Activated T-cell treated with anti-CD3 and anti-CD28 coated beads for 24 hours (primary cell): ENCODE measurements at places on chromosomes 3 and 15.
A peak's percentile ranks its signal among the peaks of the same experiment; 100 is the strongest.

- peak; percentile 4 for DNase-seq
Measured at GRCh38 chr3:146218880-146219866, 31.7 kb downstream of the PLSCR4 start.

GRCh38 chr15:31446546-31446945 lies 119.9 kb downstream of the KLF13 start:
- no peak for DNase-seq

GRCh38 chr3:141308588-141309218 lies 59.6 kb upstream of the ZBTB38 start:
- no peak for DNase-seq

DNA sequence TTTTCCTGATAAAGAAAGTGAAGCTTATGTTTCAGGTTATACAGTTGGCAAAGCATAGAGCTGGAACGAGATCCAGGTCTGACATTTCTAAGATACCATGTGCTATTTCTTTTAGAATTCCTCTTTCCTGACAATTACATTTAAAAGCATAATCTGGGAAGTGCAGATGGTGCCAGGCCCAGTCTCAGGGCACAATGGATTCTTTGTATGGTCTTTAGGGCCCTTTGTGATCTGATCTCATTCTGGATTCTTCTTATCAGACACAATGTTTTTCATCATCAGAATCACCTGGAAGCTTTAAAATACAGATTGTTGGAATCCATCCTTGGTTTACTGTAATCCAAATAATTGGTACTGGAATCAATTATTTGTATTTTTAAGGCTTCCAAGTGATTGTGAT lies 18.6 kb upstream of the GLCE start:
- DNase-seq = no peak

DNA sequence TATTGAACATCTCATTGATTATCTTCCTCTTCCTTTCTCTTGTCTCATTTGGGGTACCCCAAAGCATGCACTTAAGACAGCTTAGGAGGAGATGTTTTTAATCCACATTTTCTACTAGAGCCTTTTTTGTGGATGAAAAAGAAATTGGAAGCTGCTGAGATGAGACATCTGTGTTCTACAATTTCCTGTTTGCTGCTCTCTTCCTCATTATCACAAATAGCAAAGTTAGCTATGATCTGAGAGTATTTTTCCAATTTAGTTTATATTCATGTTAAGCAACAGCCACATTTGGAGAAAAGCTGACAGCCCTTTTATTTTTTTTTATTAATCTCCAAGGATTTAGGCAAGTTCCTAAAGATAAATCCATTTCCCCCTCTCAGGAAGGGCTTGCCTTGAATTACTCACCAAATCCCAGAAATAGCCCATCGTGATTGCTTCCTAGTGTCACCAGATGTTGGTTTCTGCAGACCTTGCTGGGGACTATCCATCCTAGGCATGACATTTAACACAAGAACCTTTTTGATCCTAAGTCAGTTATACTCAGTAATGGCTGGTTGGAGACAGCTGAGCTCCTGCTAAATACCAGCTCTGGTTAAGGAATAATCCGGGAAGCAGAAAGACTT lies 70.8 kb upstream of the FILIP1L start:
- DNase-seq = no peak

DNA sequence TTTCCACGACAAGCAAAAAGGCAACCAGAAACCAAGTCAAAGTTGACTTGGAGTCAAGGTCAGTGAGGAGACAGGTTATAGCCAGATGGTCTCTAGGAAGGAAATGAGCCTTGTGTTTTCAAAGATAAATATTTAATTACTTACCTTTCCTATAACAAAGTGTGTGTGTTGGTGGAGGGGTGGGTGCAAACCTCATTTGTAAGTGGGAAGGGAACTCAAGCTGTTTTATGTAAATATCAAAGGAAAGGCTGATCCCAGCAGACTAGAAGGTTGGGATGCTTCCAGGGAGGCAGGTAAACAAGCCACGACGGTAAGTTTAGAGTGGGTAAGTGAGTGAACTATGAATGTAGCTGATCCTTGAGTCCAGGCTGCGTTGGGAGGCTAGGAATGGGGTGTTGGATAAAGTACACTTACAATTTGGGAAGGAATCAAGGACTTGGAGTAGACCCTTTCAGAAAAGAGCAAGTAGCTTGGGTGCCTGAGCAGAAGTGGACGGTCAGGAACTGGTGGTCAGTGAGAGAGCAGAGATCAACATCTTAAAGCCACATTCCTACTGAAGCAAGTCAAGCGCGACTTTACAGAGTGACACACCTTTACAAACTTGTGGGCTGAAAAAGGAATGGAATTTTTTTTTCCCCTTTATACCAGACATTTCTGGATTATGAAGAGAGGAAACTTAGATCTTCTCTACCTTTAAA lies 82.0 kb upstream of the TBL1XR1 start:
- DNase-seq = no peak

DNA sequence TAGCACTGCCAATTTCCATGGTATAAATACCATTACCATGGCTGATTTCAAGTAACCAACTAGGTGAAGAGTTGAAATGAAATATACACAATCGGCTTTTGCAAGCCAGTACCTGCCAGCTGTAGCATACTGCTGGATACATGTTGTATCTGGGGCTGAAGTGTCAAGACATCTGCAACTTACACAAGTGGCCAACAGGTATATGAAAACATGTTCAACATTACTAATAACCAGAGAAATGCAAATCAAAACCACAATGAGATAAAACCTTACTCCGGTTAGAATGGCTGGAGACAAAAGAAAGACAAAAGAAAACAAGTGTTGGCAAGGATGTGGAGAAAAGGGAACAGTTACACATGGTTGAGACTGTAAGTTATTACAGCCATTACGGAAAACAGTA lies 11.6 kb downstream of the ATOSA start:
- DNase-seq = no peak

- no peak for DNase-seq
Measured at GRCh38 chr15:98986281-98986680, 21.3 kb downstream of the PGPEP1L start.

DNA sequence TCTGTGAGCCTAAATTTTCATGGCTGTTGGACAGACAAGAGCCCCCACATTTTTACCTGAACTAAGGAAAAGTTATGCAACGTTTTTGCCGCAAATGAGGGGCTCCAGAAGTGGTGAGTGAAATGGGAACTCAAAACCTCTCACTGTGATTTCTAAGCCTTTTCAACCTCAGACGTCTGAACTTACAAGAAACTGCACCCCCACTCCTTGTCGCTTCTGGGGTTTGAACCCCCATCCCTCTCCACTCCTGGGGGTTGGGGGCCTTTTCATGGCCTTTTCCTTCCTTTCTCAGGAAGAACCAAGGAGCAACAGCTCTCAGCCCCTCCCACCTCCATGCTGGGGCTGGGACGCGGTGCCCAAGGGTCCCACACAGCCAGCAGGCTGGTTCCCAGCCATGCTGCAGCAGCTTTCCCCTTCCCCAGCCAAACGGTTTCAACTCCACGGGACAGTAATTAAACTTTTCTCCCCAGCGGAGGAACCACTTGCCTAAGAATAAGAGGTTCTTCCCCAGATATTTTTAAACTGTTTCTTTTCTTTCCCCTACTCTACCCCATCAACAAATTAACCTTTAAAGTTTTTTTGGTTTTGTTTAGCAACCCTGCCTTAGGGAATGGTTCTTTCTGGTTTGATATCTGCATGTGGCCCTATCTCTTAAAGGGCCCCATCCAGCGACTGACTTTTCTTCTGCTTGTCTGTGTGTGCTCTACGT lies 387.6 kb upstream of the CBLB start:
- no peak for DNase-seq

GRCh38 chr3:172918165-172918564 lies 167.6 kb downstream of the ECT2 start:
- no peak for DNase-seq

- DNase-seq = no peak
Measured at GRCh38 chr15:49625460-49626036, 4.7 kb downstream of the DTWD1 start.

GRCh38 chr3:98513091-98513511 lies 9.6 kb downstream of the CLDND1 start:
- DNase-seq = no peak

DNA sequence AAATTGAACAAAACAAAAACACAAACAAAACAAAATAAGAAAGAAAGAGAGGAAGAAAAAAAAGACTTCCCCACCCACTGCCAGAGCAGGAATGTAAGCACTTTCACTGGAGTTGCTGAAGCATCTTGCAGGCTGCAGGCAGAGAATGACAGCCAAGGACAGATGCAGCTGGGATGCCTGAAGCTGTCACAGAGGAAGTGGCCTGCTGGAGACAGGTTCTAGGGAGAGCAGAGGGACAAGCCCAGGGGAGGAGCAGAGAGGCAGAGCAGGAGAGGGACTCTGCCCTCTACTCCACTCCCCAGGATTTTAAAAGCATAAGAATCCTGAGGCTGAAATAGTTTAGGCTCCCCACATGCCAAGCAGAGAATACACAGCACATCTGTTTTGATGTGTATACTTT lies 326.2 kb downstream of the TUSC7 start:
- no peak for DNase-seq
